ENCODE measurements at places on chromosomes 6 and 20.

GRCh38 chr20:62248890-62249560 is 10.7 kb downstream of the OSBPL2 start:
- DNase-seq, result no peak

- DNase-seq, result no peak
Observed at GRCh38 chr6:20279051-20279450, 66.8 kb upstream of the MBOAT1 start.

DNA sequence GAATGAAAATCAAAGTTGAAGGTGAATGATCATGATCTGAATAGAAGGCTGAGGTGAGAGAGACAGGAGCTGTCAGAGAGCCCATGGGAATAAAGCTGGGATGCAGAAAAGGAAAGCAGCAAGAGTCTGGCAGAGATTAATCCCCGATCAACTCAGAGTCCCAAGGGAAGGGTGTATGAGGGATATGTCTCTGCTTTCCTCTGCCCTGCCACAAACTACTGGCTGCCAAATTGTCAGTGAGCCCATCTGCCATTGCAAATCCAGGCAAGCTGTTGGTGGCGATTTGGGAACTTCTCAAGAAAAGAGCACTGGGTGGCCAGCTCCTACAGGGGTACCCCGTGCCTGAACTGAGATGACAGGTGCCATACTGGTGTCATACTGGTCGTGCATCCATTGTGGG is 705.5 kb upstream of the MAN1A1 start:
- no peak for DNase-seq

GRCh38 chr6:143955971-143956370 is 52.1 kb downstream of the PLAGL1 start:
- DNase-seq, result no peak

GRCh38 chr6:125228981-125229479 is 72.7 kb downstream of the HDDC2 start:
- no peak for DNase-seq

- DNase-seq, result peak; percentile 27
Observed at GRCh38 chr6:44002593-44003344, 124.5 kb downstream of the MRPL14 start.

Measured in RWPE1 (cell line).